NCI-H2227 treated with DMSO at 0.1 percent for 48 hours (cell line): ENCODE measurements at places on chromosomes 16 and 17.

- no peak for DNase-seq
Observed at GRCh38 chr16:57000271-57001025, 11.1 kb downstream of the NLRC5 start.

DNA sequence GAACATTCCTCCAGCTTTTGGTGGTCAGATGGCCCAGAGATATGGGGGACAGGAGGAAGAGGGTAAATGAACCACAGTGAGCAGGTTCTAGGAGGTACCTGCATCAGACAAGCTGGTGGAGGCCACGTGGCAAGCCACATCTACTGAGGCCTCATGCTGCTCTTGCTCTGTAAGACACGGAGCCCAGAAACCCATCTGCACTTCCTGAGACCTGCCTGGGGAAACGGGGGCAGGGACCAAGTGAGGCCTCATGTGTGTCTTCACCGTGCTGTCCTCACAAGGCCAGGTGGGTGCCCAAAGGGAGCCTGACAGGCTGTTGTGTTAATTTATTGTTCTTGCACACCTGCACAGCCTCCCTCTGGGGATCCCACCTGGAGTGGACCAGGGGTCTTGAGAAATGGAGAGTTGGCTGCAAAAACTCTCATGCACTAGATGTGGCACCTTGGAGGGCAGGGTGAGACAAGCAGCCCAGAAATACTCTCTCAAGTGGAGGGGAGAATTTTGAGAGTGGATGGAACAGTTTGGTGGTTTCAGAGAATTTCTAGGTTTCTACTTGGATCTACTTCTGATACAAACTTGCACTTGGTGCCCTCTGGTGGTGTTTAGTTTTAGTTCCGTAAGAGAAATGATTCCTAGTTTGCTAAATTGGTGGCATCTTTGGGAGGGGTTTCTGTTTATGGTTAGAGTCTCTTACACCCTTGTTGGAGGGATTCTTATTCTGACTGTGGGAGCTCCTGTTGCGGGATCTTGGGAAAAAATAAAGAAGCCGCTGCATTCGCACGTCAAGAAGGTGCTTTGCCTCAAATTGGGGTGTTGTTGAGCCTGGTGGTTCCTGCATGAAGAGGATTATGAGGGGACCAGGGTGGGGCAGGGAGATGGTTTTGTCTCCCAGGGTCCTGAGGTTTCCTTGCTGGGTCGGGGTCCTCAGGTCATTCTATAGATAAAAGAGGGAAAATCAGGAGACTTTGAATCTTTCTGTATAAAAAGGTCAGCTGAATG, 47.5 kb downstream of the SLC6A2 start:
- peak; percentile 23 for DNase-seq

- no peak for DNase-seq
Observed at GRCh38 chr17:72754513-72754912, 338.0 kb downstream of the SLC39A11 start.

- DNase-seq: no peak
Observed at GRCh38 chr17:45221081-45222013, at the start of gene FMNL1. Gene FMNL1, plus strand, starts transcription at chr17:45221885. Its CDS starts 240 bp downstream, at chr17:45222125.

- no peak for DNase-seq
Observed at GRCh38 chr17:45677770-45678169, 106.3 kb upstream of the CRHR1 start.

- no peak for DNase-seq
Observed at GRCh38 chr17:28133562-28133970, 91.1 kb downstream of the NLK start.

DNA sequence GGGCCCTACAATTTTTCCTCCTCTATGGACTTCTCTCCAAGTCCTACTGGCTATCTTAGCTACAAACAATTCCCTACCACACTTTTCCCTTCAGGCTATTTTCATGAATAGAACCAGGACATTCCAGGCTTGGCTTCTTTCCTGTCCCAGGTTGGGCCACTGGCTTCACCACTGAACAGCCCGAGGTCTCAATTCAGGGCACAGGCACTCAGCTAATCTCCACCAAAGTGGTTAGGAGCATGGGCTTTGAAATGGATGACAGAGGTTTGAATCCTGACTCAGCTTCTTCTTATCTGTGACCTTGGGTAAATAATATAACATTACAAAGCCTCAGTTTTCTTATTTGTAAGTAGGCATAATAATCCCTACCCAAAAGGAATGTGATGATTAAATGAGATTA, 50.9 kb upstream of the ZNF629 start:
- no peak for DNase-seq

DNA sequence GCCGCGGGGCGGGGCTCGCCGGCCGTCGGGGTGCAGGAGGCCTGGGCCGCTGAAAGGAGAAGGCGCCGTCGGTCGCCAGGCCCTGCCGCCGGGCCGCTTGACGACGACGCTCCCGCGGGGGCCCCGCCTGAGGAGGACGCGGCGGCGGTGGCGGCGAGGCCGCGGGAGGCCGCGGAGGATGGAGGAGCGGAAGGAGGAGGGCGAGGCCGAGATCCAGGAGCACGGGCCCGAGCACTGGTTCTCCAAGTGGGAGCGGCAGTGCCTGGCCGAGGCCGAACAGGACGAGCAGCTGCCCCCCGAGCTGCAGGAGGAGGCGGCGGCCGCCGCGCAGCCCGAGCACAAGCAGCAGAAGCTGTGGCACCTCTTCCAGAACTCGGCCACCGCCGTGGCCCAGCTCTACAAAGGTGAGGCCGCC, 430 bp downstream of the HAPSTR1 start:
- DNase-seq: no peak

DNA sequence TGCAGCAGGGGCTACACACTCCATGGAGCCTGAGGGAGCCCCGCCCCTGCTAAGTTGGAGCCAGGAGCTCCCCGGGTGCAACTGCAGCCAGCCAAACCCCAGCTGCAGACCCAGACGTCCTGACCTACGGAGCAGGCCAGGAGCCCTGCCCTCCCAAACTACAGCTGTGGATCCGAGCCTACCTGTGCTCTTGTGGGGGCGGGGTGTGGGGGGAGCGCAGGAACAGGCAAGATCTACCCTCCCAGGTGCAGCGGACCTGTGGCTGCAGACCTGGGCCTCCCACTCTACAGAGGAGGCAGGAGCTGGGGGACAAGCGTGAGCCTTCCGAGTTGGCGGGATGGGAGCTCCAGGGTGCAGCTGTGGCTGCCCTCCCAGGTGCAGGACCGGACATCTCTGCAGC, 29.7 kb upstream of the MYLK3 start:
- DNase-seq: no peak

- DNase-seq: no peak
Observed at GRCh38 chr16:19005561-19006445, 22.1 kb downstream of the TMC7 start.

DNA sequence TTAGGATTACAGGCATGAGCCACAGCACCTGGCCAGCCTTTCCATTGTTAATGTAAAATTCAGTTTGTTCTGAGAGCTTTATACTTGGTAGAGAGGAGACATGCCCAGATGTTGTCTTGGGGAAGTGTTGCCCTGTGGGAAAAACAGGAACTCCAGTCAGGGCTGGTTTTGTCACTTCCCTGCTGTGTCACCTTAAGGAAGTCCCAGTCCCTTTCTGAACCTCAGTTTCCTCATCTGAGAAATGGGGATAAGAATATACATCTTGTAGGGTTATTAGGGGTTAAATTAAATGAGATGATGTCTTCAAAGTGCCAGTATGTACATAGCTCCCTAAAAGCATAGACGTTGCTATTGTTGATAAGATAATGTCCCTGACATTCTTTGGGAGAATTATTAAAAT, 25.3 kb downstream of the CLEC16A start:
- no peak for DNase-seq

GRCh38 chr16:52424591-52424990, 122.4 kb downstream of the TOX3 start:
- DNase-seq: no peak

GRCh38 chr17:12815642-12816141, 26.4 kb downstream of the ARHGAP44 start:
- DNase-seq: no peak

GRCh38 chr17:75194879-75195278, 10.6 kb upstream of the NUP85 start:
- no peak for DNase-seq

DNA sequence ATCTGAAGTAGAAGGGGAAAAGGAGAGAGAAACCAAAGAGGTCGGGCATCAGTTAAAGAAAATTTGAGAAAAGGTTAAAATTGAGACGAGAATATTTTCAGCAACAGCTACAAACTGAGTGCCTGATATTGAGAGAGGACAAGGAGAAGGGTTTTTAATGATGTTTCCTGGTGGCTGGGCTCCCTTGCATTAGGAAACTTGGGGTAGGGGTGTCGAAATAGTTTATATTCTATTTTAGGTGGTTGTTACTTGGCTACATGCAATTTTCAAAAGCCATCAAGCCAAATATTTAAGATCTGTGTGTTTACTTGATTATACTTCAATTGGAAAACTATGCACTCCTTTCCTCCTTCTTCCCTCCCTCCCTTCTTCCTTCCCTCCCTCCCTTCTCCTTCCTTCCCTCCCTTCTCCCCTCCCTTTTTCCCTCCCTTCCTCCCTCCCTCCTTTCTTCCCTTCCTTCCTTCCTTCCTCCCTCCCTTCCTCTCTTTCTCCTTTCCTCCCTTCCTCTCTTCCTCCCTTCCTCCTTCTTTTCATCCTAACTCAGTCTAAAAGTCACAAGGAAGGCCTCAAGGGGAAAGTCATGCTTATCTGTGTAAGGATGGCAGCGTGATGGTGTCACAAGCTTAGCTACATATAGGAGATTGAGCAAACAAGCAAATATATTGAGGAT, 1.8 kb upstream of the APOH start:
- DNase-seq: no peak

DNA sequence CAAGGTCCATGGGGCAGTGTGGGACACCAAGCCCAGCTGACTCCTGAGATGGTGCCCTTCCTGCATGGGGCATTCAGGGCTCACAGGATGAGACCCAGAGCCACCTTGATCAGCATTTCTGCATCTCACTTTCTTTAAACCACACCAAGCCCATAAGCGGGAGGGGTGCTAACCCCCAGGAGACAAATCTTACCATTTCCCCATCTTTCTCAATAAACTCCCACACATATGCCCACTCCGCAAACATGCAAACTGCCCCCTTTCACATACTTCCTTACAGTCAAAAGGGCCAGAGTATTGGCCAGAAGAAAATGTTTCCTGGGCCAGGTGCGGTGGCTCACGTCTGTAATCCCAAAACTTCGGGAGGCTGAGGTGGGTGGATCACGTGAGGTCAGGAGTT, 3.7 kb upstream of the SLC39A11 start:
- no peak for DNase-seq

DNA sequence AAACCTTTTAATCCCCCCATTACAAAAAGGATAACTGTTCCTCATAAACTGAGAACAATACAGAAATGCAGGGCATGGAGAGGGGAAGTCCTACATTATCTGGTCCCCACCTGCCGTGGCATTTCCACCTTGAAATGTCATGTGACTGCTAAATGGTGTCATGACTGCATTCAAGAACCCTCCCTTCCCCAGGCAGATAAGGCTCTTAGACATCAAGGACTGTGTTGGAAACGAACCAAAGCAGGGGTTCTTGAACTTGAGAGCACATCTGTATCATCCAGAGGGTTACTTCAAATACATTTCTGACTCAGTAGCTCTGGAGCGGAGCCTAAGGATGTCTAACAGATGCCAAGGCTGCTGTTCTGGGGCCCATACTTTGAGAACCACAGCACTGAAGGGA, 18.4 kb downstream of the CMTM3 start:
- no peak for DNase-seq

GRCh38 chr16:55489119-55489955, 10.3 kb downstream of the MMP2 start:
- no peak for DNase-seq

GRCh38 chr17:37359682-37360188, 16.1 kb upstream of the C17orf78 start:
- DNase-seq: peak; percentile 48

DNA sequence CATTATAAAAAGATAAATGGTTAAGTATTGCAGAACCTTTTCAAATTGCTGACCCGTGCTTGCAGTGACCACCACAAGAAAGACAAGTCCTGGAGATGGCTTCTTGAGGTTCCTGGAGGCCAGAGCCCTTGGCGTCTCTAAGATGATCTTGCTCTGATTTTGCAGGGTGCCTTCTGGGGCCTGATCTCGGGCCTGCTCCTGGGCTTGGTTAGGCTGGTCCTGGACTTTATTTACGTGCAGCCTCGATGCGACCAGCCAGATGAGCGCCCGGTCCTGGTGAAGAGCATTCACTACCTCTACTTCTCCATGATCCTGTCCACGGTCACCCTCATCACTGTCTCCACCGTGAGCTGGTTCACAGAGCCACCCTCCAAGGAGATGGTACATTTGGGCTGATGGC, 63.0 kb downstream of the SLC5A11 start:
- DNase-seq: no peak

GRCh38 chr16:50457423-50457822, 88.6 kb upstream of the BRD7 start:
- DNase-seq: no peak

- DNase-seq: no peak
Observed at GRCh38 chr16:85308611-85309540, 196.6 kb upstream of the CIBAR2 start.

DNA sequence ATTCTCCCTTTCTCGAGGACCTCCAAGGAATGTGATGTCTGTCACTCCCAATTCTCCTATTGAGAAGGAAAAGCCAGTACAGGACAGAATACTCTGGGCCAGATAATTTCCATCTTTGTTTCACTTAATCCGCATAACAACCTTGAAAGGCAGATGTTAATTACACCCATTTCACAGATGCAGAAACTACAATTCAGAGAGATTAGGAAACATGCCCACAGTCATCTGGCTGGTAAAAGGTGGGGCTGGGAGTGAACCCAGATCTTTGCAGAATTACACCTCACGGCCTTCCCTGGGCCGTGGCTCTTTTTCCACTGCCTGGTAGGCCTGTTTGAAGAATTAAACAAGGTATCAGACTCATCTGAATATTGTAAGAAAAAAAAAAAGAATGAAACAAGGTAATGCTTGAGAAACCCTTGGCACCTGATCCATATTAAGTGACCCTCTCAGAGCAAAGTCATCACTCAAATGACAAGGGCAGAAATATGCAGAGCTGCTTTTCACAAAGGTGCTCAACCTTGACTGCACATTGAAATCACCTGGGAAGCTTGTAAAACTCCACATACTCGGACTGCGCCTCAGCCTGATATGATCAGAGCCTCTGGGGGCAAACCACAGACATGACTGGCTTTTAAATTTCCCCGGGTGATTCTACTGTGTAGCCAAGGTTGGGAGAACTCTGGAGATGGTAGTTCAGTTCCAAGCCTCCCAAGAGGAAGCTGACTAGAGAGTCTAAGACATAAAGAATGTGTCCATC, 16.6 kb upstream of the G6PC1 start:
- DNase-seq: no peak

GRCh38 chr16:61993108-61993507, 43.1 kb downstream of the CDH8 start:
- DNase-seq: no peak

GRCh38 chr17:44197980-44198720, 1.5 kb downstream of the ATXN7L3 start:
- DNase-seq: peak; percentile 27
